ENCODE measurements at places on chromosomes 6 and 20.

- DNase-seq: no peak
Observed at GRCh38 chr20:40495956-40496355, 193.1 kb downstream of the MAFB start.

DNA sequence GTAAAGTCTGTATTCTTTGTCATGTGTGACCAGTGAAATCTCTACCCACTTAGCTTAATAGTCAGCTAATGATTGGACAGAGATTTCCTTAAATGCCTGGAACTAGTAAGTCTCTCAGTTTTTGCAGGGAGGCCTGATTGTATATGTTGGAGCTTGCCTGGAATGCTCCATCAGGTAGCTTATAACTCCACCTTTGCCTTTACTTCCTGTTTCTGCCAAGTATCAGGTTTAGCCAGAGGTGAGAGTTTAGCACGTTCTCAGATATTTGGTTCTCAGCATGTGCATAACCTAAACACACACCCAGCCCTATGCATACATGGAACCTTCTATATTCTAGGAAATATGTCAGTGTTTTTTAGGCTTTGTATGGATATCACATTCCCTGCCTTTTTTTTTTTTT, 435.3 kb downstream of the CDKAL1 start:
- no peak for DNase-seq

DNA sequence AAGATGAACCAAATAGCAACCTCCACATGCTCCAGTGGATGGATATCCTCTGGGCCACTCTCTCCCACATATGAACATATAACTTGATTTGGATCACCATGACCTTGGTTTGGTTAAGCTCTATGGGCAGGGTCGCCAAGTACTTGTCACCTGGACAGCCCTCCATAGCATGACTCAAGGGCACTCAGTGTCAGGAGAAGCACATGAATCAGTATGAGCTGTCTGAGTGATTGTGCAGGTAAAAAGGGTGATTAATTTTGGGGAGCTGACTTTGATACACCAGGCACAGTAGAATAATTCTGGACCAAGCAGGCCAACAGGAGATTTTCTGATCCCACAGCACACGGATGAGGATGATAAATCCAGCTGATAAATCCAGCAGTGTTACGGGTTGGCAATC, 74.4 kb downstream of the OPRM1 start:
- DNase-seq: no peak

- DNase-seq: no peak
Observed at GRCh38 chr6:108565893-108566292, 5.2 kb downstream of the FOXO3 start.

DNA sequence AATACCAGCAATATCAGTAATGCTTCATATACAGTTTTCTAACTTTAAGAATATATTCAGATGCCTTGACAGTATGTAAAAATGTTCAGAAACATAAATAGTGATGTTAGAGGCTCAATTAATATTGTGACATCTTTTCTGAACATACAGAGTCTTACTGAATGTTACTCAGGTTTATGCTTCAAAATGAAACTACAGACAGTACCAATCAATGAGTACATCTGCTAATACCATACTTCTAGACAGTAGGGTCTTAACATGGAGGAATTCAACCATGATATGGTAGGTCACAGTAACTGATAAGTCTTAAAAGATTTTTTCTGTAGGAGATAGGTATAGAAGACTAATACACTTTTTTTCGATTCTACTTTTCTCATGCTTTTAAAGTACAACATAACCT, 8.3 kb downstream of the GCLC start:
- DNase-seq: no peak

DNA sequence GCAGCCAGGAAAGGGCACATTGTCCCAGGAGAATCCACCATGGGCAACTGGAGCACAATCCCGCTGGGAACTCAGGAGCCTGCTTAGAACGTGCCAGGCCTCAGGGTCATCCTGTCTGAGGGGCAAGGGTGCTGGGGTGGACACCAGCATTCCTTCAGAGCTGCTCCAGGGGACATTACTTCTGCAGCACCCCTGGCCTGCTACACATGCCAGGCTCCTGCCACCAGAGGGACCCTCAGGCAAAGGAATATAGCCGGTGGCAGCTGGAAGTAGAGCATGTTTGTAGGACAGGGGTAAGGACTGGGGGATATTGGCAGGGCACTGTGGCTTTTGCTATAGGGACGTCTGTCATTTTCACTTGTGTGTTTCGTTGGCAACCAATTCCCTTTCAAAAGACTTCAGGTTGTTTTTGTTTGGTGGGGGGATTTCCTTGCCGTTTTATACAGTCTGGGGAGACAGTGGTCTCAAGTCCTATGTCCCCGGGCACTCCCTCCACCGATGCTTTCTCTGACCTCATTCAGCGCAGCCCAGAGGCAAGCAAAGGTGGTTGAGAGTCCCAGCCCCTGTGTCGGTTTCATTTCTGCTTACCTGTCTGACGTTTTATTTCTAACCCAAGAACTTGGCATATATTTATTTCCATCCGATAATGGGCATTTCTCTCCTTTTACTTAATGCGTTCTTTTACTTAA, 130.8 kb downstream of the JPH2 start:
- no peak for DNase-seq

DNA sequence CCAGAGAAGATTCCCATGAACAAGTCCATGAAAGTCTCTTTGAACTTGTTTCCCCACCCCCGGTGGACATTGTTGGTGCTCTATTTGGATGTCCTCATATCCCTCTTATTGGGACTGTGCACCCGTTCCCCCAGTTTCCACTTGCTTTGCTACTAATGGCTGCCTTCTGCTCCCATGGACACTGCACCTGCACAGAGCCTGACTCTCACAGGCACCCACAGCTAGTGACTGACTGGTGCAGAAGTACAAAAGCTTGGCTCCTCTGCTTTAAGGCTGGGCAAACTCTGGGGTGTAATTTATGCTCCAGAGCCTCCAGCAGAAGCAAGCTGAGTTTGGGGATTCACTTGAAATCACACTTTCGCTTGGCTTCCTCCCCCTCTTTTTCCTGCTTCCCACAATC, 239.9 kb upstream of the BTBD3 start:
- DNase-seq: no peak

DNA sequence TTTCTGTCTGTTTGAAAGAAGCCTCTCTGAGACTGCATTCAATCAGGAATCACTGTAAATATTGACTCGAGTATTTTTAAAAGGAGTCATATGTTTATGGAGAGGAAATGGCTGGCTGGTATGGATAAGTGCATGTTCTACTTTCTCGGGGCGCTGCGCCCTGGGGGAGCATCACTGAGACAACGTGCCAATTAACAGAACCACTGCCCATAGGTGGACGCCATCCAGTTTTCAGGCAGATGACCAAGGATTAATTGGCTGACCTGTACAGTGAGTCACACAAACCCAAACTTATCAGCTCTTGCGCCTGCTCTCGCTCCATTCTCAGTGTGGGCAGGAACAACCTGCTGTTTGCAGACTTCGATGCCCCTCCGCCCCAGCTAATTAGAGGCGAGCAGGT, 571.2 kb downstream of the QKI start:
- no peak for DNase-seq

DNA sequence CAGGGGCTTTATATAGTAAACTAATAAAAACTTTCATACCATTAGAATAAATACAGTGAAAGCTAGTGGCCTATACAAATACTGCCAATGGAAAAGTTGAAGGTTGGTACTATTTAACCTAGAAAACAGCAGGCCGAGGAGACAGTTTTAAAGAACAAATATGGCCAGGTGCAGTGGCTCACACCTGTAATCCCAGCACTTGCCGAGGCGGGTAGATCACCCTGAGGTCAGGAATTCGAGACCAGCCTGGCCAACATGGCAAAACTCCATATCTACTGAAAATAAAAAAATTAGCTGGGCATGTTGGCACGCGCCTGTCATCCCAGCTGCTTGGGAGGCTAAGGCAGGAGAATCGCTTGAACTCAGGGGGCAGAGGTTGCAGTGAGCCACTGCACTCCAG, 24.8 kb downstream of the GLYATL3 start:
- no peak for DNase-seq

DNA sequence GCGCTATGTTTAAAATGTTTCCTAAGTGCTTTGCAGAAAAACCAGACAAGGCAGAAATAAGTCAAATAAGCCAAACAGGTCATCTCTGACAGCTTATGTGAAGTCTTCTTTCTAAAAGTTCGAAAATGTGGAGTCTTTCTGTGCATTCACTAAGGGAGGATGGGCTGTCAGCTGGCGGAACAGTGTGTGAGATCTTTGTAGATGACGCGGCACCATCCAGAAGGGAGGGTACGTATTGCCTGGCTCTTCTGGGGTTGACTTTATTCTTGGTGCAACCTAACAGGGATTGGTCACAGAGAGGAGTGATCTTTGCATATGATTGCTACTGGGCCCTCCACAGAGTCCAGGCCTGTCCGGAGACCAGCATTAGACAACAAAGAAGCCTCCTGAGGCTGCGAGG, 114.5 kb upstream of the EDN1 start:
- DNase-seq: no peak

DNA sequence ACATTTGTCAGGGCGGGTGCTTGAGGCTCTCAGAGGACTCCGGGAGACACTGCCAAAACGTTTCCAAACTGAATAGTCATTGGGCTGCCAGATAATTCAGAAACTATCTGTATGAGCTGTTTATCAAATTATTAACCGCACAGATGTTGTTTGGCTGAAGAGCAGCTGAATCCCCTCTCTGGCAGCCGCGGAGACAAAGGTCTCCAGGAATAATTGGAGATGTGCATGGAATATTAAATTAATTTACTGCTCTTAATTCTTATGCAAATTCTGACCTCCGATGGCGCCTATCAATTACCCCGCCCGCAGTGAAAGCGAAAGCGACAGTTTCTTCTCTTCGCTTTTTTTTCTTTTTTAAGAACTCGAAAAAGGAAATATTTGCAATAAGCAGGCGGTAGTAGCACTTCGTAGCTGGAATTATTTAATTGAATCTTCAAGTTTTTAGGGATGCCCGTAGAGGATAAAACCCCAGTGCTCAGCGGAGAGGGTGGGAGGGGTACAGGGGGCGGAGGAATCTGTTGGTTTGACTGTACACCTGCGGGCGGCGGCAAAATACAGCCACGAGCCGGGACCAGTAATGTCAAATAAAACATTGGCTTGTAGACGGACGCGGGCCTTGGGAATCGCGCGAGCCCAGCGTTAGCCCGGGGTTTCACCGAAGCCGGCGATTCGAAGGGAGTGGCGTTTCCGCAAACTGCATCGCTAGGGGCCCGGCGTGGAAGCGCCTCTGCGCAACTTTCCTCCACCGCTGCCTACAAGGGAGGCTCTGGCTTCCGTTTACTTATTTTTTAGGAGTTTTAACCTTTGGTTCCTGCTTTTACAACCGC, 6.2 kb downstream of the LINC00237 start:
- peak; percentile 16 for DNase-seq

GRCh38 chr6:31940256-31940664, 5.6 kb upstream of the CFB start:
- DNase-seq: no peak

DNA sequence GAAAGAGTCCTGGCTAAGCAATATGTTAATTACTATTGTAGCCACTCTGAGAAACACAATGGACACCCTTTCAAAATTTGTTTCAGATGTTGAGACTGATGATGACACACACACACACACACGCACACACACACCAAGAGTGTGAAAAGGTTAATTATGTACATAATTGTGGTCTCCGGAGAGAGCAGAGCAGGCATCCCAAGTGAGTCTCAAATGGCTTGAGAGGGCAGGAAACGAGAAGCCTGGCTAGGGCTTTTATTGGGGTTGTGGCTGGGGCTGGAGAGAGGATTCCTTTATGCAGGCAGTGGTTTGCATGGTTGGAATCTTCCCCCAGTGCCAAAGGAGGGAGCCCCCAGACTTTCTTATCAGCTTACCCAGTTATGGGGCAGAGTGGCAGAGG, 38.2 kb upstream of the NKX2-4 start:
- no peak for DNase-seq

GRCh38 chr20:31260326-31260932, 3.0 kb downstream of the DEFB115 start:
- no peak for DNase-seq

DNA sequence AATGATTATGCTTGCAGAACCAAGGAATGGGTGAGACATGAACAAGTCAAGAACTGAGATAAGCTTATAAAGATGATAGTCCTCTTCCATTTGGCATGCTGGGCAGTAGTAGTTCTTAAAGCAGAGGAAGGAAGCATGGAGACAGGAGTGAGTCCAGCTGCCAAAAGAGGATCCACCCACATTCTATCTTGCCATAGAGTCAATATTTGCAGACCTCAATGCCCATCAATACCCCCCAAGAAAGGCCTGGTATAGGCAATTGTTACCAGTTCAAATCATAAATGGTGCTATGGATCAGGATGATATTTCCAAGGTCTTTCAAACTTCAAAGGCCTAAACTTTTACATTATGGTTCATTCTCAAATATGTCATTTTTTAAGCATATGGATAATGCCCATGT, 4.8 kb downstream of the ARHGAP18 start:
- DNase-seq: no peak

DNA sequence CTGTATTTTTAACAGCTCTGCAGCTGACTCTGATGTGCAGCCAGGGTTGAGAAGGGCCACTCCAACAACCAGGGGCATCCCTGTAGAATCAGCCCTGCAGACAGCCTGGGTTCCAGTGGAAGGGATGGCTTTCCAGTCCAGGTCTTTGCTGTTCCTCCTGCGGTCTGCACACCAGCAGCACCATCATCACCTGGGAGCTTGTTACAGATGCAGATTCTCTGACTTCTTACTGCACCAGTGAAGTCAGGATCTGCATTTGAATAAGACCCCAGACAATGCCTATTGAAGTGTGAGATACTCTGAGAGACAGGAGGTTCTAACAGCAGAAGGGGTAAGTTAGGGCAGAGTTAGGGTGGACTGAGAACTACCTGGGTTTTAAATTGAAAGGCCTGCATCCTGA, 151.3 kb downstream of the F13A1 start:
- no peak for DNase-seq

DNA sequence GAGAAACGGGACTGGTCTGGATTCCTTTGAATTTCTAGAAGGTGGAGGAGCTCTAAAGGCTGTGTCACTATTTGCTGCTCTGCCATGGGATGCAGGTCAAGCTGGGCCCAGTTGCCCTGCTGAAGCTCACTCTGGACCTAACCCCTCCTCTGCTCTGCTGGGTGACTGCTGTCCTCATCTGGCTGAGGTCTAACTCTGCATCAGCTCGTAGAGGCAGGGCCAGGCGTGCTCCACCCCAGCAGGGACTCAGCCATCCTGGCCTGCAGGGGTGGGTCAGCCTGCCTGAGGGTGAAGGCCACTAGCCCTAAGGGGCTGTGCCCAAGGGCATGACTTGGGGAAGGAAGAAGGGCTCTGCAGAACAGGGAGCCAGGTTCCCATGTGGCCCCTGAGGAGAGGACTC, 852 bp downstream of the CST4 start:
- no peak for DNase-seq

GRCh38 chr6:5941188-5941587, 65.5 kb downstream of the NRN1 start:
- no peak for DNase-seq

DNA sequence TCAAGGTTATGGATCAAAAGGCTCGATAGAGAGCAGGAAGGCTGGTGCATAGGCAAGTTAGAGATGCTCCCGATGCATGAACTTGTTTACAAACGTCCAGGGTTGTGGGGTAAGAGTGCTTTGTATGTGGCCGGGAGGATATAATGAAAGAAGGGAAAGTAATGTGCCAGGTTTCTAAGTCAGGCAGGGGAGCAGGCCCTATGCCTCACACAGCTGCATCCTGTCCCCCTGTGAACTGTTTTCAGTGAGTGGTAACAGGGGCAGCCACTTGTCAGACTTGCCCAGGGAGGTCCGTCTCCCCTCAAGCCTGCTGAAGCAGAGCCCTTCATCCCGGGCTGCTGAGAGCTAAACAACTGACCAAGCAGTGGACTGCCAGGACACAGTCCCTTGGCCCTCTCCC, 19.4 kb downstream of the KCNK5 start:
- no peak for DNase-seq

Measured in NCI-H524 treated with DMSO at 0.1 percent for 48 hours (cell line).